T1000 (cell line): ENCODE measurements at places on chromosomes 11 and 22.

DNA sequence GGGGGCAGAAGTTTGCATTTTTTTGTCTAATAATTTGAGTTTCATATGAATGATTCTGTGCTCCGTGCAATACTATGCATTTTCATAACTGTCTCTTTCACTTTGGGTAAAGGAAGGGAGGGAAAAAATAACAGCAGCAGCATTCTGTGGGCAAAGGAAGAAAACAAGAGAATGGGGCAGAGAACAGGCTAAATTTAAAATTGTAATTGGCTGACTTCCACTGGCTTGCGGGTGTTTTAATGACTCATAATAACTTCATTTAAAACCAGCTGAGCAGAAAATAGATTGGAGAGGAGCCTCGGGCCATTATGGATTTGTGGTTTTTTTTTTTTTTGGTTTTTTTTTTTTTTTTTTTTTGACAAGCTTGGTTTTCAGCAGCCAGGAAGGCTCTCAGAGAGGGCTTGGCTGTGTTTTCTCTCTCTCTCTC is 107.4 kb downstream of the ZBTB16 start:
- peak; percentile 0 for DNase-seq

- no peak for DNase-seq
Observed at GRCh38 chr11:26519469-26519868, 52.6 kb downstream of the MUC15 start.

DNA sequence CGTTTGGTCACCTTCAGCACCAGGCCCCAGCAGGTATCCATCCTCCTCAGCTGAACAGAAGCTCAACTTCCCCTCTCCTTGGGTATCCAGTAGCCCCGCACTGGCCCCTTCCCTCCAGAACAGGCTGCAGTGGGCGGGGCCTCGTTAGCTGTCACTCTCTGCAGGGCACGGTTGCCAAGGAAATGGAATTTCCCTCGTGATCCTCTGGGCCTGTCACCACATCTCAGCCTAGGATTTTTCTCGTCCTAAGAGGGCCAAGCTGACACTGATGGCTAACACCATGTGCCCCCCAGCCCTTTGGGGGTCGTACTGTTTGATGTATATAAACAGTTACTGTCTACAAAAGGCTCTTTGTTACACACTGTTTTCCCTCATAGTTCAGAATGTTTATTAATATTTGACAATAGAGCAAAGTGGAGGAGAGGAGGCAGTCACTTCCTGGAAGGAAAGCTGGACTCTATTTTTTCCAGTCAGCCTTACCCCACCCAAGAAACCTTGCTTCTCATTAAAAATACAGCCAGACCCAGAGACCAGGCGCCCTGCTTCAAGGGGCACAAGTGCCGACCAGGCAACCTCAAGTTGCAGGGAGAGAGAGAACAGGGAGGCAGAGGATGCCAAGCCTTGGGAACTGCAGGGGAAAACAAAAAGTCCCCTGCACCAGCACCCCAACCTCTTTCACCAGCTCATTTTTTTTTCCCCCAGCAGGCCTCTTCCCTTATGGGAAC is 44.5 kb downstream of the FEZ1 start:
- no peak for DNase-seq

DNA sequence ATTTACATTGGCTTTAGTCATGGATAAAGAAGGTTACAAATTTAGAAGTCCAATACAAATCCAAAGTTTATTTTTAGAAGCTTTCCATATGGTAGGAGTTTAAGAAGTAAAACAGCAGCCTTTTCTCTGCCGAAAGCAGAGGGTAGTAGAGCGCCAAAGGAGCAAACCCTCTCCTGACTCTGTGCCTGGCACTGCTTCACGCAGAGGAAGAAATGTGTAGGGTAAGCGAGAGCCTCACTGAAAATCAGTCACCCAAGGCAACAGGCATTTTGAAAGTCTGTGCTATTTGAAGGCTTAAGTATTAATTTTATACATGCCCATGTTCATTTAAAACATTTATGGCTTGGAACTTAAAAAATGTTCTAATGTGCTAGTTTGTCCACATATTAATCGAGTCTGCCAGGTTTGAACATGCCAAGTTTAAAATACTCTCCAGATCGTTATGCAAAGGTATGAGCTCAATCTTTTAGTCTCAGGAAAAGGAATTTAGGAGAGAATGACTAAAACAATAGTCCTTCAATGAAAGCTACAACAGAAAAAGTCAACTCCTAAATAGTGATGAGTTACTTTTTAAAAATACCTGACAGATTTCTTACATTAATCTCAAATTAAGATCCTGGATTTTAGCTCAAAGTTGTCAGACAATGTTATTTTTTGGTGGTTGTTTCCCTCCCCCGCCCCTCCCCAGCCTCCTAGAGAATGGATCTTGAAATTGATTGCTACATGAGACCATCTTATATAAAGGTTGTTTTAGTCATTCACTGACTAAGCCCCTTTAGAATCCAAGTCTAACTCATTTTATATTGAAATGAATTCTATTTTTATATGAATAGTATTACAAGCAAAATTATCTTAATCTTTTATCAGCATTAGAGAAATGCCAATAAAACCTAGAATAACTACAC is 38.7 kb downstream of the MRTFA start:
- DNase-seq, result no peak

DNA sequence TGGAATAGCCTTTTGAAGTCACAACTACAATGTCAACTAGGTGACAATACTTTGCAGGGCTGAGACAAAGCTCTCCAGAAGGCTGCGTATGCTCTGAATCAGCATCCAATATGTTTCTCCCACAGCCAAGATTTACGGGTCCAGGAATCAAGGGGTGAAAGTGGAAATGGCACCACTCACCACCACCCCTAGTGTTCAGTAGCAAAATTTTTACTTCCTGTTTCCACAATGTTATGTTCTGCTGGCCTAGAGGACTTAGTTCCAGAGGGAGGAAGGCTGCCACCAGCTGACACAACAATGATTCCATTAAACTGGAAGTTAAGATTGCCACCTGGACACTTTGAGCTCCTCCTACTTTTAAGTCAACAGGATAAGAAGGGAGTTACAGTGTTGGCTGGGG is 68.5 kb upstream of the MPEG1 start:
- DNase-seq, result no peak

DNA sequence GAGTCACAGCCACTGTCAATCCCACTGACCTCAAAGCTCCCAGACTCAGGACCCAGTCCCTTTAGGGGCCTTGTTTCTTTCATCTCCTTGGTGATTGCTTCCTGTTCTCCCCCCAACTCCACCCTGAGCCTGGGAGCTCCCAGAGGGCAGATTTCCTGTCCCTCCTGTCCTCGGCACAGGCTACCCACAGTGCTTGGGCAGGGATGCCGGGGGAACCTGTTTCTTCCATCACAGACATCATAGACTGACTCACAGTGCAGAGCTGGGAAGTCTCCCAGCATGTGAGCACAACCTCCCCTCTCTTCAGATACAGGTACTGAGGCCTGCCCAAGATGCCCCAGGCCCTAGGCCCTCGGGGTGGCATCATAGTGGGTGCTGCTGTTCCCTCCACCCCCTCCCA is 16.6 kb downstream of the TRIM29 start:
- DNase-seq, result no peak

DNA sequence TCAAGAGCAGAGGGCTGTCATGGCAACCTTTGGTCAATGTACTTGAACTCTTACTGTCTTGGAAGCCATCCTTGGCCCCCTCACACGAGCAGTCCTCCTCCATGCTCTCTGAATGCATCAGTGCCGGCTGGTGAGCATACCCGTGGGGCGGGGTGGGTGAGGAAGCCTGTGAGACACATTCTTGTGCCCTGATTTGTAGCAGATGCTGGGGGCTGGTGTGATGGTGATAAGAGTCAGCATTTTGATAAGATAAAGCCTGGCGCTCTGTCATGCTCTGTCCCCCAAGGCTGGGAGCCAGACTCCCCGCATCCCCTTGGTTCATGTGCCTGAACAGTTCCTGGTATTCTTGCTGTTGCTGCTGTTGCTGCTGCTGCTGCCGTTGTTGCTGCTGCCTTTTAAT is 20.5 kb upstream of the APOA1 start:
- DNase-seq, result no peak

DNA sequence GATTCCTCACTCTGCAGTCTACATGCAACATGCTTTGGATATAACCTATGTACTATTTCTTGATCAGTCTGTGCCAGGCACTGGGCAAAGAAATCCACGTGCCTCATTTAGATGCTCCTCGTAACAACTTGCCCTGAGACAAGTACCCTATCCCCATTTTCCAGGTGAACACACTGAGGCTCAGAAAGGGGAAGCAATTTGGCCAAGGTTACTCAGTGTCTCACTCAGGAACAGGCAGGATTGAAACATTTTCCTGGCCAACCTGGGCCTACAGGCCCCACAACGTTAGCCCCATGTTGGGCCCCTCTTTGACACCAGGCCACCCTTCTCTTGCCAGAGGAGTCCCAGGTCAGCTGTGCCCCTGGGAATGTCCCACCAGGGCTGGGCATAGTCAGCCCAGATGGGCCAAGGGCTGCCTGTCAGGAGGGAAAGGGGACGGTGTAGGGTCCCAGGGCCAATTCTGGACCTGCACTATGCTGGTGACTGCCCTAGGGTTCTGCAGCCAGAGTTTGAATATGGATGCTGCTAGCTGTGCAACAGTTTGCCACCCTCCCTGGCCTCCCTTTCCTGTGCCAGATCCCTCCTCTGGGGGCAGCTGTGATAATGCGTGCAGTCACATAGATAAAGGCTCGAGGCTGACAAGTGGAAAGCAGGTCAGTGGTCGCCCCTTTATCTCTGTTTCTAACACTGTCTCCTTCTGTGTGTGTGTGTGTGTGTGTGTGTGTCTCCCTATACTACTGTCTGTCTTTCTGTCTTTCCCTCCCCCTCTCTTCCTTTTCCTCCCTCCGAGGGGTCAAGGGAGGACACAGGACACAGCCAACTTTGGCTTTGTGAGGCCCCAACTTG is 10.4 kb upstream of the EMID1 start:
- no peak for DNase-seq

GRCh38 chr11:109329716-109330115 is 92.3 kb upstream of the C11orf87 start:
- DNase-seq, result no peak

- no peak for DNase-seq
Observed at GRCh38 chr11:13962562-13963168, at the start of gene SPON1. Gene SPON1, plus strand, starts transcription at chr11:13962723. Its CDS starts 182 bp downstream, at chr11:13962905.

- no peak for DNase-seq
Observed at GRCh38 chr11:94544646-94545263, 1.0 kb downstream of the FUT4 start.

DNA sequence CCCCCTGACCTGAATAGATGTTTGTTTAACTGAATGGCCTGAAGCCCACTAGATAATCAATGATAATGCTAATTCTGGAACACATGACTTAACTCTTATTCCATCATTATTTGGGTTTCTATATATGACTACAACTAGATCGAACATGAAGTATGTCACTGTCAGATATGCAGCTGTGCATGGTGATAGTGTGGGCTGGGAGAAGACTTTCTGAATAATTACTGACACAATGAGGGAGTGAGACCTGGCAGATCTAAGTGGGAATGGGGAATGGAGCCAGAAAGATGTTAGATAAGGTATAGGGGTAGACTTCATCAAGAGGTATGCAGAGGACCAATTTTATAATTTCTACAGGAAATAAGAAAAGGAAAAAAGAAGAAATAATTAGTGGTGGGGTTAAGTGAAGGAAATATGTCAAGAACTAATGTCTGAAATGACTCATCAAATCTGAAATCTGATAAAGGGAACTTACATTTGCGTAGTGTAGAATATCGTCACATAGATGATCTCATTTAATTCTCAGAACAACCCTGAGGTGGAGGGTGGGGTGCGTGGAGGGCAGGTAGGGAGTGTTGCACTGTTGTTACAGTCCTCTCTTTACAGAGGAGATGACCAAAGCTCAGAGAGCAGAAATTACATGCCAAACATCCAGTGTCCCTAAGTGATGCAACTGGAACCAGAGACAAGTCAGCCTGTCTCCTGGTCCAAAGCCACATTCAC is 68.2 kb upstream of the EED start:
- no peak for DNase-seq

DNA sequence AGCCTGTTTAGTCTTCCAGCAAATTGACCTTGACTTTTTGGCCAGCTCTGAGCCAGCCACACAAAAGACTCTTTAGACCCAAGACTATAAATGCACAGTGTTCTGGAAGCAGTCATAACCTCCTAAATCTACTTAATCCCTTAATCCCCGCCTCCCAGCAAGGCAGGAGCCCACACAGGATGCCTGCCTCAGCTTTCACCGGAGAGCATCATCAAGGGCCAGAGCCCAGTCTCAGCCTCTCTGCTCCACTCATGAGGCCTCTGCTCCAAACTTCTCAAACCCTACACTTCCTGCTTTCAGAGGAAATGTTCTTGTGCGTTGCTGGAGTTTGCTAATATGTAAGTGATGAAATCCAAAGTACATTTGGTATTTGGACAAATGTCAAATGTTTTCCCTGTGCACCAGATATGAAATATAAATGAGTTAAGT is 57.9 kb upstream of the FSHB start:
- no peak for DNase-seq

- DNase-seq, result no peak
Observed at GRCh38 chr11:1140642-1141490, 16.9 kb upstream of the MUC5AC start.

DNA sequence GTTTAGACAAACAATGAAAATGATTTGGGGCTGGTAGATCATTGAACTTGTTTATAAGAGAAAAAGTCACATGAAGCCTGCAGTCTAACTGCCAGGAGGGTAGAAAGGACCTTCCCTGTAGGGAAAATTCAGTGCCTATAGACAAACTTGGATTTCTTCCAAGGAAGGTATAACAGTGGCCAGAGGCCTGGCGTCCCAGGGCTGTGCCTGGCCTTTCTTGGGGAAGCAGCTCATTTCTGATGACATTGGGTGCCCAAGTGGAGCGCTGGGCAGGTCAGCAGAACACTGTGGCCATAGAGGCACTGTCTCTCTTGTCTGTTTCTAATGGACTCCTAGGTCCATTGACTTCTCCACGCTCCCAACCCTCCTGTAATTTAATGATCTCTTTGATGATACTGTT is 6.6 kb upstream of the FXYD6 start:
- no peak for DNase-seq

DNA sequence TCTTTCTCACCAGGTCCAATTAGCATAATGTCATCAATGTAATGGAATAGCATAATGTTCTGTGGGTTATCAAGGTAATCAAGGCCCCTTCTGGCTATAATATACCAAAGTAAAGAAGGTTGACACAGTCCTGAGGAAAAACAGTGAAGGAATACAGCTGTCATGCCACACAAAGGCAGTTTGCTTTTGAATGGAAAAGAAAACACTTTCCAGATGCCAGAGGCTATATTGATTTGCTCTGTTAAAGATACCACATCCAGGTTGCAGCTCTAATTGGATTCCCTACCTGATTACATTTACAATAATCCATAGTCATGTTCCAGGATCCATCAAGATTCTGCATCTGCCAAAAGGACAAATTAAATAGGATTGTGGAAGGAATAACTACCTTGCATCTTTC is 22.3 kb upstream of the CLPB start:
- DNase-seq, result no peak

- DNase-seq, result no peak
Observed at GRCh38 chr11:75664389-75664788, 4.4 kb downstream of the MAP6 start.
